Activated CD4-positive, alpha-beta memory T cell treated with anti-CD3 and anti-CD28 coated beads, Interleukin-2, amount 10 ng/mL, durations not matched to agents 7 days and 5 days (primary cell): ENCODE measurements at places on chromosomes 13 and 19.

DNA sequence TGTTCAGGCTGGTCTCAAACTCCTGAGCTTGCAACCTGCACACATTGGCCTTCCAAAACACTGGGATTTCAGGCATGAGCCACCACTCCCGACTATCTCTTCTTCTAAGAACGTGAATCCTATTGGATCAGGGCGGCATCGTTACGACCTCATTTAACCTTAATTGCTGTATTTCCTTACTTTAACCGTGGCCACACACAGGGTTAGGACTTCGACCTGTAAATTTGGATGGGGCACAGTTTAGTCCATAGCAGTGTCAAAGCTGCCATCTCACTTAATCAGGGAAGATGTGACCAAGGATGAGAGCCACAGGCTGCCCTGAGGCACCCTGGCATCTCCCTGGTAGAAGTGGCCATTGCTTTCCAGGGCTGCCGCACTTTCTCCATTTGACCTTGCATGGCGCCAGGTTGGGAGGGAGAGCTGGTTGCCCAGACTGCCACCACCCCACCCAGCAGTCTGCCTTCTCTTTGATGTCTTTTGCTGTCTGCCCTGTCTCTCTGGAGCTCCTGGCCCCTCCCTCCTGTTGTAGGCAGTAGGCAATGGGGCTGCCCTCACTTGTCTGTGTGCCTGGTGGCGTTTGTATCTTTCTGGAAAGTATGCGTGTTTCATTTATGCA lies 141.3 kb upstream of the RNF113B start:
- H3K4me3 ChIP-seq: no peak overlapping the region
- H3K4me1 ChIP-seq: no peaks in the 10 kb centered on the region
- no peaks in the 10 kb centered on the region for H3K36me3 ChIP-seq
- H3K27ac ChIP-seq: no peak overlapping the region
- no peak for DNase-seq
- no peaks in the 10 kb centered on the region for H3K27me3 ChIP-seq

DNA sequence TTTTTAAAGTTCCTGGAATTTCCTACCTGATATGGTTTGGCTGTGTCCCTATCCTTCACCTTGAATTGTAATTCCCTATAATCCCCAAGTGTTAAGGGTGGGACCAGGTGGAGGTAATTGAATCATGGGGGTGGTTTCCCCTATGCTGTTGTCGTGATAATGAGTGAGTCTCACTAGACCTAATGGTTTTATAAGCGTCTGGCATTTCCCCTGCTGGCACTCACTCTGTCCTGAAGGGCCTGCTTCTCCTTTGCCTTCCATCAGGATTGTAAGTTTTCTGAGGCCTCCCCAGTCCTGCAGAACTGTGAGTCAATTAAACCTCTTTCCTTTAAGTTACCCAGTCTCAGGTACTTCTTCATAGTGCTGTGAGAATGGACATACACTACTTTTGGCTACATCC lies 298.7 kb downstream of the HS6ST3 start:
- DNase-seq: no peak
- no peak overlapping the region for H3K4me3 ChIP-seq
- no peaks in the 10 kb centered on the region for H3K4me1 ChIP-seq
- no peak overlapping the region for H3K27ac ChIP-seq
- no peaks in the 10 kb centered on the region for H3K27me3 ChIP-seq

DNA sequence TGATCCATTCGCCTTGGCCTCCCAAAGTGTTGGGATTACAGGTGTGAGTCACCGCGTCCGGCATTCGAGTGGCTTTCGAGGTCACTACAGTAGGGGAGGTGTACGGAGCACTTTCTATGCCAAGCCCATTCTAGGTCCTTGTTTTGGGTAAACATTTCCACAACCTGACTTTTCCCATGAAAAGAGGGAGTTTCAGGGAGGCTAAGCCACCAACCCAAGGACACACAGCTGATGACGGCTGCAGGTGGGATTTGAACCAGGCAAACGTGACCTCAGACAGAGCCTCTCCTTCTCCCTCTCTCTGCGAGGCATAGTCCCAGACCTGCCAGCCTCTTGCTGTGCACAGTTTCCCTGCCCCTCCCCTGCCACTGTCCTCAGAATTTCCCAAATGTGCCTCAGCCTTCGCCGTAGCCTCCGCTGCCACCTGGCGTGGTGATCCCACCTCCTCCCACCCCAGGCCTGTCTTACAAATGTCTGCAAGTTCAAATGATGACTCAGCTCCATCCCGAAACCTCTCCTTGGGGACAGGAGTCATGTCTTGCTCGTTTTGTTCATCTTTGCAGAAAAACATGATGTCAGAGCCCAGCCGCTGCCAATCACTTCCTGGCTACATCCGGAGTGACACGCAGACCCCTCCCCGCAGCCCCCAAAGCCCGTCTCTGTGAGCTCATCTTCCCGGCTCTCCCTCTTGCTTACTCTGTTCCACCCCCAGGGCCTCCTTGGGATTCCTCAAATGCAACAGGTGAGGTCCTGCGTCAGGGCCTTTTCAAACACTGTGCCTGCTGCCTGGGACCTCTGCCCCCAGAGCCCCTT lies 6.6 kb upstream of the GADD45B start:
- DNase-seq: peak; percentile 40
- H3K4me1 ChIP-seq: peaks cover 16% of the 10 kb centered on the region
- H3K4me3 ChIP-seq: no peak overlapping the region
- H3K27ac ChIP-seq: no peak overlapping the region
- H3K27me3 ChIP-seq: peaks cover 3% of the 10 kb centered on the region

DNA sequence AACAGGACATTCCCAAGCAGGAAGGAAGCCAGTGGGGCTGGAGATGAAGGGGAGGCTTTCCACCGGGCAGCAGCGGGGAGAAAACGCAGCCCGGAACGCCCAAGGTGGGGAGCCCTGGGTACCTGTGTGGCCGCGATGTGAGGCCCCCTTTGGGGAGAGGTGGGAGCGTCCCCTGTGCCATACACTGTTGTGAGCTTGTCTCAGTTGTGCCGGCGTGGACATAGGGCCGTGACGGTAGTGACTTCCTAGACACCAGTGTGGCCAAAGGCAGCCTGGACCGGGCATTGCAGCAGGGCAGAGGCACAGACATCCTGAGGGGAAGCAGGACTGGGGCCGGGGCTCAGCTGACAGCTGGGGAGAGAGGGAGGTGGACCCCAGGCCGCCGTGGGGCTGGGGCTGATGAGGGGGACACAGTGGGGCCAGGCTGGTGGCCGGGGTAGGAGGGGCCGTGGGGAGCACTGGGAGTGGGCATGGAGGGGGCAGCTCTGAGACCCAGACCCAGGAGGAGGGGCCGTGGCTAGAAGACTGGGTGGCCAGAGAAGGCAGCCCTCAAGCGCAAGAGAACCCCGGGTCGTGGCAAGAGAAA lies 38.5 kb upstream of the TFDP1 start:
- peaks cover 14% of the 10 kb centered on the region for H3K36me3 ChIP-seq
- no peak overlapping the region for H3K27ac ChIP-seq
- no peak overlapping the region for H3K4me3 ChIP-seq
- no peaks in the 10 kb centered on the region for H3K27me3 ChIP-seq

DNA sequence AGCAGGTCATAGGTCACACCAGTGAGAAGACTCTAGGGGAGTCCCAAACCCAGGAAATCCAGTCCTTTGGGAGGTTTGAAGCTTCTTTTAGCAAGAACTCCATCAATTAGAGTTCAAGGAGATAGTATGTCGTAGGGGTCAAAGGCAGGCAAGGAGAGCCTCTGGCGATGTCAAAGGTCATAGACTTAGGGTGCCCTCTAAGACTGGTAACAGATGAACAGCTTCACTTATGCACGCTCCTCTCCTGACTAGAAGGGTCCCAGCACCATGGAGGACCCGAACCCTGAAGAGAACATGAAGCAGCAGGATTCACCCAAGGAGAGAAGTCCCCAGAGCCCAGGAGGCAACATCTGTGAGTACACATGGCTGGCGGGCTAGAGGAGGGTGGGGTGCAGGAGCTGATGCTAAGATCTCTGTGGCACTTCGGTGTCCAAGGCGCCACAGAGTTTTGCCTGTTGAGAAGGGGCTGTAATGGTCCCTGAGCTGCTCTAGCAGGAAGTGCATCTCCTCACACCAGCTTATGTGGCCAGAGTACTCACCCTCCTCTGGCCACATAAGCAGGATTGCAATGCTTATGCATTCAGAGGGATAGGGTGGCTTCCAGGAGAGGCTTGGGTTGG lies 557 bp downstream of the ZNF576 start:
- H3K4me1 ChIP-seq: peaks cover 41% of the 10 kb centered on the region
- no peak for DNase-seq
- peaks cover 36% of the 10 kb centered on the region for H3K36me3 ChIP-seq
- H3K4me3 ChIP-seq: peak overlapping the region; percentile 97

GRCh38 chr13:33349986-33350826 lies 64.7 kb upstream of the STARD13 start:
- no peak overlapping the region for H3K27ac ChIP-seq
- no peak overlapping the region for H3K4me3 ChIP-seq
- H3K36me3 ChIP-seq: no peaks in the 10 kb centered on the region
- H3K4me1 ChIP-seq: peaks cover 2% of the 10 kb centered on the region
- H3K27me3 ChIP-seq: peaks cover 39% of the 10 kb centered on the region

GRCh38 chr19:11405846-11406643 lies 13.1 kb downstream of the RGL3 start:
- H3K4me1 ChIP-seq: no peaks in the 10 kb centered on the region
- no peak overlapping the region for H3K4me3 ChIP-seq
- no peak overlapping the region for H3K27ac ChIP-seq
- DNase-seq: no peak
- no peaks in the 10 kb centered on the region for H3K36me3 ChIP-seq

GRCh38 chr19:16530540-16531379 lies 11.5 kb downstream of the CHERP start:
- H3K27ac ChIP-seq: no peak overlapping the region
- peaks cover 59% of the 10 kb centered on the region for H3K36me3 ChIP-seq
- H3K27me3 ChIP-seq: no peaks in the 10 kb centered on the region

DNA sequence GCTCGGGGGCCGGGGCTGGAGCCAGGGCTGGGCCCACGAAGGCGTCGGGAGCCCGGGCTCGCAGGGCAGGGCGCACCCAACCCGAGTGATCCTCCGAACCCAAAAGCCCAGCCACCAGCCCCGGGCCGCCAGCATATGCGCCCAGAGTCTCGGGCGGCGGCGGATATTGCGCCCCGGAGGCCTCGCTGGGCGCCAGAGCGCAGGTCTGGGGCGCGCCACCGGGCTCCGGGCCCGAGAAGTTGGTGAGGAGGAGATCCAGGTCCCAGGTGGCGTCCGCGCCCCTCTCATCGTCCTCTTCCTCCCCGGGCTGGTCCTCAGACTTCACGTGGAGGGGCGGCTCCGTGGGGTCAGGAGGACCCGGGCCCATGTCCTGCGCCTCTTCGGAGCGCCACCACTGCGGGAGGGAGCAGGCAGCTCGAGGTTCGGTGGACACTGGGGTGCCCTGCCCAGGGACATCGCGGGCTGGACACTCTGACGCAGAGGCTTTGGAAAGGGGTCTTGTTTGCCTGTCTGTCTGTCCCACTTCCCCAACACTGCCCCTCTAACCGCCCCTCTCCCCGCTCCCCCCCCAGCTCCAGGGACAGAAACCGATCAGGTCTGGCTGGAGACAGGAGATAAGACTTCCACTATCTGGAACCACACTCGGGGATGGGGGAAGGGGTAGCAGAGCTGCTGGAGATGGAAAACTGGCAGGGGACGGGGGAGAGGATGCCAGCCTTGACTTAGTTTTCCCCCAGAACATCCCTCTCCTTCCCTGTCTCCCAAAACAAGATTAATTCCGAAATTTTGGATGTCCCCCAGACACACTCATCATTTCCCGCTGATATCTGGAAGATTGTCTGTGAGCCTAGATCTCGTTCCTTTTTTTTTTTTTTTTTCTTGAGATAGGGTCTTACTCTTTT lies 1.0 kb downstream of the KLF1 start:
- peaks cover 41% of the 10 kb centered on the region for H3K4me1 ChIP-seq
- H3K27ac ChIP-seq: no peak overlapping the region
- peak overlapping the region; percentile 39 for H3K4me3 ChIP-seq
- no peaks in the 10 kb centered on the region for H3K27me3 ChIP-seq
- H3K36me3 ChIP-seq: peaks cover 5% of the 10 kb centered on the region

DNA sequence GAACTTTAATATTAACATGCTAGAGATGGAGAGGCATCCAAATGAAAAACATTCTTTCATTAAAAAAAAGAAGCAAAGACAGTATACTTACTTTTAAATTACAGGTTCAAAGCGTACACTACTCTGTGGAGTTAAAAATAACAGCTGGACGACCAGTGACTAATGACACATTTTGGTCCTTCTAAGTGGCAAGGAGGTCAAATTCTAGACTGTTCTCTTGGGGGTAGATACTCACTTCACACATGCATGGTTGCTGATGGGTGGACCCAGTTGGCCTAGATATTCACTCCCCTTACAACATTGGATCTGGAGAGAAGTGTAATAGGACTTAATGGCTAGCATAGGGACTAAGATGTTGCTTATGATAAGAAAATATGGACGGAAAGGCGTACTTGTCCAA lies 302.2 kb downstream of the DNAJC15 start:
- no peaks in the 10 kb centered on the region for H3K36me3 ChIP-seq
- H3K27ac ChIP-seq: no peak overlapping the region
- no peak overlapping the region for H3K4me3 ChIP-seq
- no peaks in the 10 kb centered on the region for H3K4me1 ChIP-seq
- H3K27me3 ChIP-seq: peaks cover 5% of the 10 kb centered on the region

- no peaks in the 10 kb centered on the region for H3K36me3 ChIP-seq
- H3K27ac ChIP-seq: no peak overlapping the region
Measured at GRCh38 chr13:79679334-79679733, 198.4 kb downstream of the NDFIP2 start.

GRCh38 chr19:17910791-17911360 lies 21.9 kb upstream of the CCDC124 start:
- H3K27ac ChIP-seq: no peak overlapping the region
- no peaks in the 10 kb centered on the region for H3K4me1 ChIP-seq
- peaks cover 2% of the 10 kb centered on the region for H3K27me3 ChIP-seq
- DNase-seq: no peak
- no peak overlapping the region for H3K4me3 ChIP-seq

GRCh38 chr13:112446867-112447266 lies 70.7 kb downstream of the SPACA7 start:
- H3K4me3 ChIP-seq: no peak overlapping the region
- peak; percentile 8 for DNase-seq
- H3K36me3 ChIP-seq: no peaks in the 10 kb centered on the region

- peaks cover 4% of the 10 kb centered on the region for H3K27me3 ChIP-seq
- H3K27ac ChIP-seq: no peak overlapping the region
- DNase-seq: no peak
- no peaks in the 10 kb centered on the region for H3K4me1 ChIP-seq
Measured at GRCh38 chr19:31377736-31378135, 28.5 kb upstream of the TSHZ3 start.

DNA sequence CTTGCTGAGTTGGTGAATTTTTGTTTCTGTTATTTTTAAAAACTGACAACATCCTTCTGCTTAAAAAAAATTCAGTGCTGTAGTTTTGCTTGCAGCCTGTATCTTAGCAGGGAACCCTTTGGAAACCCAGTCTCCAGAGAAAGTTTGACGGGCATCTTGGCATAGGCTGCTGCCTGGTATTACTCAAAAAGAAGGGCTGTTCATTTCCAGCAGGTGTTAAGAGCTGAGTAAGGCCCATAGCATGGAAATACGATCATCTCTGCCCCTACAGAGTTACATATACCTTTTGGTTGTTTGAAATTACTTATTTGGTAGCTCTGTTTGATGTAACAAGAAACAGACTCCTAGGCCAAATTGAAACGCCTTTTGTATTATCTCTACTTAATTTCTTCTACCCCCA lies 41.5 kb downstream of the URI1 start:
- no peak overlapping the region for H3K27ac ChIP-seq
- H3K4me1 ChIP-seq: peaks cover 9% of the 10 kb centered on the region
- no peak overlapping the region for H3K4me3 ChIP-seq
- DNase-seq: no peak
- no peaks in the 10 kb centered on the region for H3K27me3 ChIP-seq
